Right ventricle myocardium superior (tissue), 1 donor: ENCODE measurements at places on chromosomes 6 and 20.

DNA sequence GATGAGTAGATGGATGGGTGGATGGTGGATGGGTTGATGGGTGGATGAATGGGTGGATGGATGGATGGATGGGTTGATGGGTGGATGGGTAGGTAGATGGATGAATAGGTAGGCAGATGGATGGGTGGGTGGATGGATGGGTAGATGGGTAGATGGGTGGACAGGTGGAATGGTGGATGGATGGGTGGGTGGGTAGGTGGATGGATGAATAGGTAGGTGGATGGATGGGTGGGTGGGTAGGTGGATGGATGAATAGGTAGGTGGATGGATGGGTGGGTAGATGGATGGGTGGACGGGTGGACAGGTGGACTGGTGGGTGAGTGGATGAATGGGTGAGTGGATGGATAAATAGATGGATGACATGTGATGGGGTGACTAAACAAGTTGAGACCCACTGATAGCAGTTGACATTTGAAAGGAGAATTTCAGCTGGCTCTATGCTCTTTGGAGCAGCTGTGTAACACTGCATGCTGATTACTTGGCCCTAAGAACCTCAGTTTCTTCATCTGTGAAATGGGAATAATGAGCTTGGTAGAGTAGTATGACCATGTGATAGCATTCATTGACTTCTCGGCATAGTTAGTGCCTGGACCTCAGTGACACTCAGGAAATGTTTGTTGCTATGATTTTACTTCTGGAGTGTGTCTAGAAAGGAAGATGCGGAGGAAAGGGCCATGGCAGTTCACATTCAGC is 184.3 kb downstream of the NFATC2 start:
- DNase-seq: no peak

- no peak for DNase-seq
These were observed 642.1 kb downstream of the EPHA7 start for GRCh38 chr6:92777146-92777740.

DNA sequence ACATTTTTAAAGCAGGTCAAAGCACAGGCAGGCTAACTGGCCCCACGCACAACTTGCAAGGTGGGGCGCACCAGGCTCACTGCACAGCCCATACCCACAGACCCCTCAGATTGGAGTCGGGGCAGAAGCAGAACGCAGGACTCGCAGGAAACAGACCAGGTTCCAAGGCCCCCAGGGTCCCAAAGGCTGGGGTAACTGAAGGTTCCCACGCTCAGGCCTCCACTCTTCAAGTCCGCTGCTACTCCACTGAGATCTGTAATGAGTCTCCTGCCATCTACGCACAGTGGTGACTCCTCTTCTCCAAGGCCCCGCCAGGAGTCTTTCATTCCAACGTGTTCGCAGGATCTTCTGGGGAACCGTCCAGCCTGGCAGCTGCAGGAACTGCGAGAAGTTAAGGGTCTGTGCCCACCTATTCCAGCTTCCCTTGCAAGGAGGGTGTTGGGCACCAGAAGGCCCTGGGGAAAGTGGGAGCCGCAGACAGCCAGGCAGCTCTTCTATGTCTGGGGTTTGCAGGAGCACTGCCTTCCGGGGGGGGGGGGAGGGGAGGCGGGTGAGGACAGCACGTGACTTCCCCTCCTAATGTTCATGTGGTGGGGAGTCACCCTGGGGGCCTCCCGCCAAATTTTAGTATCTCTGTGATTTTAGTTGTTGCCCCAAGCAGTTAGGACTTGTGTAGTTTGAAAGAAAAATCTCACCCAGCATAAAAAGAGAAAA is 2.0 kb upstream of the TAF4 start:
- DNase-seq: no peak

DNA sequence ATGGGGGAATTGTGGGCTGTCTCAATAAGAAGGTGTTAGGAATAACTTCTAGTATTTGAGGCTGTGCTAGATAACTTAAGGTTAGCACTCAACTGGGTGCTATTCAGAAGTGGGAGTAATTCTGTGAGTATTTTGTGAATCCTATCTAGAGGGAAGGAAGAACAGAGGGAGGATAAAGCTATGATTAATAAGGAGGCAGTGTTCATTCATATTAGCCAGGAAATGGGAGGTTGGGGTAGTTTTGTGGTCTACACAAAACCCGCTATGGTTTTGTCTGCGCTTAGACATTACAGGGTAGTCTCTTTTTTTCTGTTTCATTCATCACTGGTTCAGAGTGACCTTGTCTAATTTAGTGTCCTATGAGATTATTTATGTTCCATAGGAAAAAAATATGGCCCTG is 341.0 kb downstream of the ARHGAP18 start:
- no peak for DNase-seq

DNA sequence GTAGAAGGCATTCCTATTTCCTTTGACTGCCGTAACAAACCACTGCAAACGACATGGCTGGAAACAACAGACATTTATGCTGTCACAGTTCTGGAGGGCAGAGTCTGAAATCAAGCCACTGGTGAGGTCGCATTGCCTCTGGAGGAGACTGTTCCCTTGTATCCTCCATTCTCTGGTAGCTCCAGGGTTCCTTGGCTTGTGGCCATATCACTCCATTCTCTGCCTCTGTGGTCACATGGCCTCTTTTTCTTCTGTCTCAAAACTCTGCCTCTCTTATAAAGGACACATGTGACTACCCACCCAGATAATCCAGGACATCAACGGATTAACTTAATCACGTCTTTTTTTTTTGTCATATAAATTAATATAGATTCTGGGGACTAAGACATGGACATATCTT is 84.4 kb downstream of the LYRM2 start:
- no peak for DNase-seq

DNA sequence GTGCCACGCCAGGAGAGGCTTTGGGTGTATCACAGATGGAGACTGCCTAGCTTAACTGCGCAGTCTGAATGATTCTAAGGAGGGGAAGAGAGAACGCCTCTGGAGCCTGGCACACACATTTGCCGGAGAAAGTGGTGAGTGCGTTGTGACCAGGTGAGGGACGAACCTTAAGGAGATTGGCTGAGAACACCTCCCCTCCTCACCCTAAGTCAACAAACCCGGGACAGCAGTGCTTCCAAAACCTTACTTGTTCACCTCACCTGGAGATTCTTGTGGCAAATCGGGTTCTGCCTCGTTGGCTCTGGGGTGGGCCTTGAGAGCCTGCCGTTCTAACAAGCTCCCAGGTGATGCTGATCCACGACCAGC is 9.4 kb downstream of the SYNJ2 start:
- no peak for DNase-seq

DNA sequence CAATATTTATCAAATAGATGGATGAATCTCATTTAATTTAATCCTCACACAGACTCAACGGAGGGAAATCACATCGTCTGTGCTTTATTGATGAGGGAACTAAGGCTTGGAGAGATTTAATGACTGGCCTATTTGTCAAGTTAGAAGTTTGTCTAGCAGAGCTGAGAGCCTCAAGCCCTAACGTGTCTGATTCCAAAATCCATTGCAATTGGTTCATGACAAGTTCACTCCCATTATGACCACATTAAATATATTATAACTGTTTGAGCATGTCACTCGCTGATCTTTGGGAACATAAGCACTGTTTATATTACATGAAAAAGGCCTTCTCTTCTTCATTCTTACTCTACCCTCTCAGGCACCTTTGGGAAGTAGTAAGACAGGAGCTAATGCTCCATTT is 89.4 kb upstream of the SIRPA start:
- DNase-seq: no peak

GRCh38 chr6:24052590-24052961 is 73.4 kb upstream of the NRSN1 start:
- DNase-seq: no peak

GRCh38 chr6:156557251-156557910 is 219.8 kb upstream of the ARID1B start:
- DNase-seq: peak; percentile 71

DNA sequence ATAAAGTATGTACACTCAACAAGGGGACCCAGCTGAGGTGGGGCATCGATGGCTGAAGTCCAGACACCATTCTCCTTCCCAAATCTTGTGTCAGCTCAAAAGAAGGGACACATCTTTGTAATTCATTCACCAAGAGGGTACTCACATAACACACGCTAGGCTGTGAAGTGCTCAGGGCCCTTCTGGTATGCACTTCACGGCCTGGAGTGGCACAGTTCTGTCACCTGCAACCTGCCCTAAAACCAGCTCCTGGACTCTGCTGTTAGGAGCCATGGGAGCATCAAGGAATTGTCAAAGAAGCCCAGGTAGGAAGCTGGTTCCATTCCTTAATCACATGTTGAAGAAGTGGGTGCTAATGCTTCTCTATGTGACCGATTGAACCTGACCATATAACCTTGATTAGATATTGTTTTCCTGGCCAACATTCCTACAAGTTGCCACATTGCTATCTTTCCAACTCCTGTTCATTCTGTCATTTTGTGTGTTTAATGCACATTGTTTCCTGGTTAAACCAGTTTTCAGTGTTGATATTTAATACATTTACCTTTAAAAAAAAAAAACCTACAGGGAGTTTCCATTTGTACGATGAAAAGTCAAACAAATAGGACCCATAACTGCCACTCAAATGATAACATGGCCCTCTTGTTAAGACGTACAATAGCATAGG is 127.3 kb downstream of the TNFRSF21 start:
- no peak for DNase-seq

DNA sequence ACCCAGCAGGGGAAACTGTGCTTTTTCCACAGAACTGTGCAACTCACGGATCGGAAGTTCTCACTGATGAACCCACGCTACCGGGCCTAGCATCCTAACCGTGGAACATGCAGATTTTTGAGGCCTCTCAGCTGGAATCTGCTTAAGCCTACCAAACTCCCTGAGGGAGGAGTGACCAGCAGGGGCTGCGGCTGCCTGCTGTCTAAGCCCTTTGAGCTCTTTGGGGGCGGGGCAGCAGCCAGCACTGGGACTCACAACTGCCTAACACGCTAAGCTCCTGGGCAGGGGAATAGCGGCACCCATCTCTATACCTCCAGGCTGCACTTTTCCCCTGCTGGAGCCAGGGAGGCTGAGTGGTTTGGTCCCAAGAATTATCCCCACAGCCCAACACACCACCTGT is 20.4 kb upstream of the METTL24 start:
- DNase-seq: no peak

- no peak for DNase-seq
These were observed 25.3 kb downstream of the RBCK1 start for GRCh38 chr20:433300-433975.

DNA sequence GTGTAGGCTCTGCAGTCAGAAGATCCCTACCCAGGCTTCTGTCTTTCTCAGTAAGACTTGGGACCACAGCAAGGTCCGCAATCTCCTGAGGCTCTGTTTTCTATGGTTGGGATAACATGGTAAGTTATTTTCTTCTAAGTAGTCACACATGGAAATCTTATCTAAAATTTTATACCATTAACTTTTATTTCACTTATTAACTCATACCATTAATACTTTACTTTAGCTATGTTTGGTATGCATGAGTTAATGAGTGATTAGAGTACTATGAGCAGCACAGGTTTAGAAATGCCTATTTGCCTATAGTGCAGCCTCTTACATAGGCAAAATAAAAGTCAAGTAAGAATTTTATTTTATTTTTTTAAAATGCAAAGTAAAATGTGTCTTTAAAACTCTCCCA is 27.2 kb downstream of the GINM1 start:
- no peak for DNase-seq

DNA sequence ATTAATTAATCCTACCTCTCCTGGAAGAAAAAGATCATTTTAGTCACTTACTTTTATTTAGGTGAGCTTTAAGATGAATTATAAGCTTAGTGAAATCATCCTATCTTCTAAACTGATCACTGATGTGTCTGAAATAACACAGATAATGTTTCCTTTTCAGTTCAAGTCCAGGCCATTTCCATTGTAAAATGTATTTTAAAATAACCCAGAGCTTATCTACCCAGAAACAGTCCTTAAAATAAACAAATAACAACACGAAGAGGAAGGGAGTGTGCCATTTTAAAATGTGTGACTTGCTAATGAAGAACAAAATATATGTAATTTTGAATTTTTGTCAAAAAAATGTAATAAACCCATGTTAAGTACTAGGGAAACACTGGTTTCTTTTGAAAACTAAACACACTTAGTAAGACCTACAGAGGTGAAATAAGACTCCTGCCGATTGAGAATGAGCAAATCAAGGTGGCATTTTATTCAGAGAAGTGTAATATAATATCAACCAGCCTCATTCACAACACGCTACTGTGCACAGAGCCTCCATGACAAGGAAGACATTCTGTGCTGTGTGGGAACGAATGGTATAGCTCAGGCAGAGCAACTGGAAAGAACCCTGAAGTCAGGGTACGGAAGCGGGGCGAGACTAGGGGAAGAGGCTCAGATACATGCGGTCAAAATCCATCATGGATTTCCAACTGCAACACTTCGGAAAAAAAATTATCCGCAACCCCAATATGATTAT is 7.7 kb downstream of the LRP11 start:
- DNase-seq: no peak
